ENCODE measurements at places on chromosomes 11 and 22.

- no peak for DNase-seq
Observed at GRCh38 chr22:45878051-45878781, 98.7 kb downstream of the WNT7B start.

DNA sequence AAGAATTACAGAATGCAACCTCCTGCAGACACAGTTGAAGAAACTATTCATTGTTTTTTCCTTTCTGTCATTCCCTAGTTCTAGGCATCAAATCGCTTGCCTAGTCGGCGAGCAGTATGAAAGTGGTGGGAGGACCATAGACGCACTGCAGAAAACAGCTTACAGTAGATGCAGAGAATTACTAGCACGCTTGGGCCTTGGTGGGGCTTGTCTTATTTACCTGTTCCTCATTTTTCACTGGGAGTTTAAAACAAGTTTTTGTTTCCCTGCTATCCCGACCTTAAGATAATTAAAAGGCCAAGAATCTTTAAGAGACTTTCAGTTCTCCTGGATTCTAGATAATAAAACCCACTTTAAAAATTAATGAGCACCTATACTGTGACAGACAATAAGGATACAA, 713 bp upstream of the ARL14EP start:
- no peak for DNase-seq

DNA sequence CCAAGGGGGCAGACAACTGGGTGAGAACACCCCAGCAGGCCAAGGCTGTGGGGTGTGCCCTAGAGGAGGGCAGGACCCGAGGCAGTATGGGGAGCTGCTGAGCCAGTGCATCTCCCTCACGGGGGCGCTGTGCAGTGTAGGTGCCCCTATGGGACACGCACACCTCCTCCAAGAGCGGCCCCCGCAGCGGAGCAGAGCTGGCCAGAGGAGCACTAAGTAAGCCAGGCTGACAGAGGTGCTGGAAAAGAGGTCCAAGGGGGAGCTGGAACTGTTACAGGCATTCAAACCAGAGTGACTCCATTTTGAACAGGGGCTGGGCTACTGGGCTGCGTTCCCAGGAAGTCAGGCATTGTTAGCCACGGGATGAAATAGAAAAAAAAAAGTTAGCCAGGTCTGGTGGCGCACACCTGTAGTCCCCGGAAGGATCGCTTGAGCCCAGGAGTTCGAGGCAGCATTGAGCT, 41.8 kb downstream of the TST start:
- no peak for DNase-seq

DNA sequence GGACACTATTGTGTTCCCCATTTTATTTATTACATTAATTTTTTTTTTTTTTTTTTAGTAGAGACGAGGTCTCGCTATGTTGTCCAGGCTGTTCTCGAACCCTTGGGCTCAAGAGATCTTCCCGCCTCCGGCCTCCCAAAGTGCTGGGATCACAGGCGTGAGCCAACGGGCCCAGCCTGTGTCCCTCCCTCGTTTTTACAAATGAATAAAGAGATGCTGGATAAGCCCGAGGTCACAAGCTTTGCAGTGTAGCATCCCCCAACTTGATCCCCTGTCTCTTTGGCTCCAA, 297 bp upstream of the MTFP1 start:
- DNase-seq, result no peak

GRCh38 chr11:98772893-98773292, 247.9 kb upstream of the CNTN5 start:
- DNase-seq, result no peak

GRCh38 chr22:42889304-42889703, 32.2 kb upstream of the ARFGAP3 start:
- DNase-seq, result no peak
